ENCODE measurements at places on chromosomes 3 and 15.

DNA sequence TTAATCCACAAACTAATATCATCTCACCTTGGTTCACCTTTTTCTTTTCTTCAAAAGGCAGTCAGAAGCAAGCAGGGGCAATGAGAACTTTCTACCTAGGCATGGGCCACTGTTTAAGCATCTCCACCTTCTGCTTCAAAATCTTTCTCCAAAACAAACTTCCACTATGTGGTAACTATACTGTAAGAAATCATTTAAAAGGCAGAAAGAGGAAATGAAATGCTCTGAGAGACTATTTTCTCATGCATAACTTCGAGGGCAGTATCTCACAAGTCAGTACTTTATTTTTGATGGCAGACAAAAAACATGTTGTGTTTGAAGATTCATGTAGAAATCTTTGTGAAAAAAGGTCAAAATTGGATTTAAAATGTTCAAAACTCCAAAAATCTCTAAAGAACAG lies 419.7 kb downstream of the ZBTB20 start:
- DNase-seq: no peak

DNA sequence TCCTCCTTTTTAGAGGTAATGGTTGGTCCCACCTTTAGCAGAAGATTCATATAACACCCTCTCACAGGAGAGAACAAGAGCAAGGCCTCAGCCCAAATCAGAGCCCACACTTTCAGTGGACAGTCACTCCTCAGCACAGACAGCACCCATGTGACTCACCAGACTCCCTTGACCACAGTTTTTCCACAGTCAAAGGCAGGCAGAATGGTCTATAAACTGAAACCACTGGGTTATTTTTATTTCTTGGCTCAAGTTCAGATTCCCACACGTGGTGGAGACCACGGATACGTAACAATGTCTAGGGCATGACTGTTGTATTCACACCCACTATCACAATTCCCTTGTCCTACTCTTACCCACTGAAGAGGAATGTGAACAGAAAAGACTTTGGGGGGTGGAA lies 237.8 kb upstream of the UBE2E1 start:
- no peak for DNase-seq

DNA sequence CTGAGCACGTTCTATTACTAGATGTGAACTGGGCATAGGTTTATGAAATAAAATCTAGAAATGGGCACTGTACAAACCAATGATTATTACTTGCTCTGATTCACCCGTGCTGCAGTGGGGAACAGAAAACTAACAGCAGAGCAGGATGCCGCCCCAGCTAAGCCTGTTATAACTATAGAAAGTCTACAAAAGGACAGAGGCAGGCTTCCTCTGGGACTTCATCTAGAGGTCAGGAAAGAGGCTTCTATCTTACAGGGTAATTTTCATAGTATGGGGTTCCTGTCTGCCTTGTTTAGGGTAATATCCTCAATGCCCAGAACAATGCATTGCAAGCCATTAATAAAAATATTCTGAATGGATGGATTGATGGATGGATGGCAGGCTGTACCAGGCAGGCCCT lies 177.0 kb upstream of the TBL1XR1 start:
- no peak for DNase-seq

GRCh38 chr3:132210476-132211346 lies 106.5 kb upstream of the ACP3 start:
- DNase-seq: no peak

DNA sequence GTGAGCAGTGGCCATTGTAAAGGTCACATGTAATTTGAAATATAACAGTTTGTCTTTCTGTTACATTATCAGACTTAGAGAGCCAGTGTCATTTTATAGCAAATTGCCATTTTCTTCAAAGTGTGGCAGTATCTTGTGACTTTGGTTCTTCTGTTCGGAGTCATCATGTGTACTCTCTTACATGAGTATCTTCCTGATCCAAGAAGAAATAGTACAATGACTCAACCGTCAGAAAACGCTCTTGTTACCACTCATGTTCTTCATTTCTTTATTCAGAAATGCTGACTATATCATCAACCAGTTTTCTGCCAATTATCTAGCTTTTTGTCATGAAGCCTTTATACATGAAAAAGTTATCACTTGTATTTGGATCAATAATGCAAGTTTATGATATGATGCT lies 93.6 kb upstream of the CGNL1 start:
- no peak for DNase-seq

GRCh38 chr3:49531218-49531617 lies 23.1 kb upstream of the BSN start:
- DNase-seq: no peak

- DNase-seq: no peak
These were observed 55.4 kb upstream of the LARS2 start for GRCh38 chr3:45332901-45333407.

GRCh38 chr3:176584413-176585176 lies 612.7 kb downstream of the TBL1XR1 start:
- DNase-seq: no peak

DNA sequence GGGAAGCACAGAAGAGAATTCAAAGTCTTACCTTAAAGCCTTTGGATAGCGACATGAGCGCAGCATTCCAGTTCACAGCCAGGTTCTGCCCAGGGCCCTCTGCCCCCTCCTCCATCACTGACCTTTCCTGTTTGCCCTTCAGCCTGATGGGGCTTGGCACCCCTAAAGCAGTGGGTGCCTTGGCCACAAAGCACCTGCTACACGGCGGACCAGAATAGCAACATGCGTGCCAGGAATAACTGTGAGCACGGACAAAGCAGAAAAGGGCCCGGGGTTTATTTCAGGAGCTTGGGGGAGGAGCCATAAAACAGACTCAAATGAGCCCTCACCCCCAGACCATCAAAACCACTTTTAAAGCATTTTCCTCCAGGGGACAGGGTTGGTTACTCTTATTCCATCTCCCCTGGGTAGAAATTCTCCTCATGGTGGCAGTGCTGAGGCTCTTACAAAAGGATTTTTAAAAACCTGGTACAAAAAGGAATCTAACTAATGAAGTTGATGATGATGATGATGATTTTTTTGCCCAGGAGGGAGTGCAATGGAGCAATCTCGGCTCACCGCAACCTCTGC lies 135.4 kb downstream of the KLF13 start:
- no peak for DNase-seq

DNA sequence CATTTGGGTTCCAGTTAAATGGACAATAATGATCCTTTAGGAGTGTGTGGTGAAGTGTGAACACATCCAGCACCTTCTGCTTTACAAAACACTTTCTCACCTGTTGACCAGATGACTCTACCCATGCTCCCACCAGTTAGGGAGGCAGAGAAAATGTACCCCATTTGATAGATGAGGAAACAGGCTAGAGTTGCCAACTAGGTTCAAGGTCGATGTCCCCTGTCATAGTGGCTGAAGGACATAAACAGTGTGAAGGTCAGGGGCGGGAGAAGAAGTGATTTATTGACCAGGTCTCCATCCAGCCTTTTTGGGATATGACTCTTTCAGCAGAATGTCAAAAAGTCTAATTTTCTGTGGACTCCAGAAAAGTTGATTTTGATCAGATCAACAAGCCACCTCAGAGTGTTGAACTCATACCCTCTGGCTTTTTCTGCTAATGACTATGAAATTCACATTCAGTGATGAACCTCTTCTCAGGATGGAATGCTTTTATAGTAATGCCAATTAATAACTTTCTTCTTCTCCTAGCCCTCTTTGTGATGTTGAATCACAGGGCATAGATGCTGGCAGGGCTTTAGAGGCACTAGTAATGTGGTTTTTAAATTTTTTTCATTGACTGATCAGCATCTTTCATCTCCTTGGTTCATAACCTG lies 57.5 kb downstream of the CPN2 start:
- DNase-seq: no peak

DNA sequence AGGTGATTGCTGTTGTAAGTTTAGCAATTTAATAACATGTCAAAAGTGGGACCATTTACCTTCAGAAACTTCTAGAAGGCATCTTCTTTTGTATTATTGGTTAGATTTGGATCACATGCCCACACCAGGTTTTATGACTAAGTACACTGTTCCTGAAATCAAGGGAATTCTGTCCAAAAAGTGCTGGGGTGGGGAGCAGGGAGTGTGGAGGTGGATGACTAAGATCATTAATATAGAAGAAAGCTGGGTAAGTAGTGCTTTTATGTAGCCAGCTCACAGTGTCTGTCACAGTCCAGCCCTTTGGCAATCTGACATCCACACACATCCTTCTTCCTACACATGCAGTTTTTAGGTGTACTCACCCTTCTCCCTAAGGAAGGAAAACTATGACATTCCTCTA lies 120.0 kb downstream of the TMCO5A start:
- DNase-seq: no peak

DNA sequence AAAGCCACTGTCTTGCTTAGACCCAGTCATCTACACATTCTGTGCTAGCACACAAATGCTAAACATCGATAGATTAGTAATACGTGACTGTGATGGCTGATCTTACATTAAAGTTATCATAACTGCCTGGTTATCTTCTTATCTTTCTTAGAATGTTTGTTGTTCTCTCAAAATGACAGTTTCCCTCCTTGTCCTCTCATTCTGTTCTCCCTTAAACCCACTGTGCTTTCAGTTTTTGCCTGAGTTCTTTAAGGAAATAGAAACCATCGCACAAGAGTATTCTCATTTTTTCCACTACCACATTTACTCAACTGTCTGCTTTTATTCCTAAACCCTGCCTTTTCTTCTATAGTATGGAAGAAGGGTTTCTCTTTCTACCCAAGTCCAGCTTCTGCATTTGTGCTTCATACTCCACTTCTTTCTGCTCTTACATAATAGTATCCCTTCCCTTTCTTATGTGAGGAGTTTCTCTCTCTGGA lies 17.1 kb downstream of the STX19 start:
- DNase-seq: no peak

DNA sequence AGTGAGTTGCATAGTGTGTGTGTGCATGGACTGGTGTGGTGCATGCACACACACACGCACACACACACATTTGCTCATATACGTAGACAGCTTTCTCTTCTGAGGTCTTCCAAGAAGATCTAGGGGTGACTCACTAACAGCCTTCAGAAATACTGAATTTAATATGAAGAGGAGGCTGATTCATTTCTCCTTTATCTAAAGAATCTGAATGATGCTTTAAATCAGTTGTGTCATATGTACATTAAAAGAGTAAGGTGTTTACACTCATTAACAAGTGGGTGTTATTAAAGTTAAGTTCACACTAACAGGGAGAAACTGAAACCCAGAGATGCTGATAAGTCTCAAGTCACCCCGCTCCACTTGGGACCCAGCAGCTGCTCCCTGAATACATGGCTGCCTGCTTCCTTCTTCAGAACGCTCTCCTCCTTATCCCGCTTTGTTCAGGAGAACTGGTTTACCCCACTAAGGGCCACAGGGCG lies 22.0 kb downstream of the TMPRSS7 start:
- DNase-seq: no peak

- DNase-seq: no peak
These were observed 11.9 kb downstream of the ABHD6 start for GRCh38 chr3:58249358-58250092.

DNA sequence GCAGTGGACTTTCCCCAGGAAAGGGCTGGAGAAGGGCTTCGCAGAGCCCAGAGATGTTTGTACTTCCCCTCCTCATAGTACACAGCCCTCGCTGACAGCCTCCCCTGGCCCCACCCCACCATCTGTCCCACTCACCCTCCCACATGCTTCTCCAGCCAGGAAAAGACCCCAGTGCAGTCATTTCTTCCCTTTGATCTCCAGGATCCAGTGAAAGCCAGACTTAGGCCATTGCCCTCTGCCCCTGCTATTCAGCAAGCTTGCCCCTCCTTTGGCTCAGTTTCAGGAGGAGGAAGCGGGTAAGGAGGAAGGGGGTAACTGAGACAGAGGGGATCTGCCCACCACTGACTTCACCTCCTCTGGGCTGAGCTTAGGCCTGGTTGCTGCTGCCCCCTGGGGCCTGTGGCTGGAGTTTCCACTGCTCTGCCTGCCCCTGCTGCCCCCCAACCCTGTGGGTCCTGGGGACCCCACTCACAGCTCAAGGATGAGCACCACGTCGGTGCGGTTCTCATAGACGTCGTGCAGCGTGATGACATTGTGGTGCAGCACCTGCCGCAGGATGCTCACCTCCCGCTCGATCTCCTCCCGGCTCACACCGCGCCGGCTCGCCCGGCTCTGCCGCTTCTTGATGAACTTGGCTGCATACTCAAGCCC lies 63.1 kb downstream of the DAPK2 start:
- no peak for DNase-seq

- no peak for DNase-seq
These were observed 307.7 kb downstream of the RPLP1 start for GRCh38 chr15:69760258-69760845.

DNA sequence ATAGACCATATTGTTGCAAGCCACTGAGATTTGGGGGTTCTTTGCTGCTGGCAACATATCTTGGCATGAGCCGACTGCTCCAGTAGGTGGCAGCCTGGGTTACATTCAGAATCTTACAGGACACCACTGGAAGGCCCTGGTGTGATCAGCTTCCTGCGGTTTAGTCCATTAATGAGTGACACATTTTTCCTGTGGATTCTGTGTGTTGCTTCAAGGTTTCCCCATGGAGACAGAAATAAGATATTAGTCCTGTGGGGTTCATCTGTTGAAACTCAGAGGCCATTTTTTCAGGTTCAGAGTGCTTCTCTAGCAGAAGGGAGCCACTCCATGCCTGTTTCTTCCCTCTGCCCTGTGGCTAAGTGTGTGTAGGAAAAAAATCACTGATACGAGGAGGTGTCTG lies 116.2 kb downstream of the MFSD1 start:
- DNase-seq: peak; percentile 3

DNA sequence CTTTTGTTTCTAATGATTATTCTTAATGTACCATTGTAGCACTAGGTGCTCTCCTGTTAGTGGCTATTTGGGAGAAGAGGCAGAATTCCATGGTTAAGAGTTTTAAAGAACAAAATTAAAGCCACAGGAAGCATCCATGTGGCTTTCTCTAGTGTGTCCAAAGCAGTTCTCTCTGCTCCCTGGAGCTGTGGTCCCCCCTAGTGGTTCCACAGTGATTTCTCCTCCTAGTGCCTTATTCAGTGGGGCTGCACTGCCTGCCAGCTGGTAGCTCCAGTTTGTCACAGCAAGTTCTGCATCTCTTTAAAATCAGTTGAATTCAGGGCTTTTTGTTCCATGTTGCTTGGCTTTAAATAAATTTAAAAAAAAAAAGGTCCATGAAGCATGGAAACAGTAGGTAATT lies 39.6 kb upstream of the FAM98B start:
- DNase-seq: no peak

- DNase-seq: no peak
These were observed 3.4 kb upstream of the RFTN1 start for GRCh38 chr3:16516695-16517481.

DNA sequence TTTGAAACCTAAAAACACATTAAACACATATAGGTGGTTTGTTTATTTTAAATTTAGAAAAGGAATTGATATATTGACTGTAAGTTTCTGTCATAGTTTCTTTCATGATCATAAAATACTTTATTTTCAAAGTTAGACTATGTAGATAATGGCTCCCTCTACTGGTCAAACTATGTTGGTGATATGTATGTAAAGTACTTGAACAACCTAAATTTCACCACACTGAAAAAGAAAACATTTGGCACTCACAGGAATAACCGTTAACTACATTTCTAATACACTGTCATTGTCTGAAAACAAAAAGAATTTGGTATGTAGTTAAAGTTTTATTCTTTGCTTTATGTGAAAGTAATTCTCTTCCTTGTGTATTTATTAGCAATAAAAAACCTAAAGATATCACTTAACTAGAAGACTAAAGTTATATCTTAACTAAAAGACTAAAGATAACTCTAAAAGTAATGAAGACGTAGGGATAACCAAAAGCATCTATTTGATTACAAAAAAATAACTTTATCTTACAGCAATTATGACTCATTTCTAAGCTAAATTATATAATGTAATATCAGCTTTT lies 427.5 kb downstream of the VGLL3 start:
- peak; percentile 27 for DNase-seq

Data from hematopoietic multipotent progenitor cell treated with erythropoietin and hydrocortisone succinate and interleukin-3 and kit ligand, for 15 days (in vitro differentiated cells).